NCI-H146 (cell line): ENCODE measurements at places on chromosomes 16 and 17.

DNA sequence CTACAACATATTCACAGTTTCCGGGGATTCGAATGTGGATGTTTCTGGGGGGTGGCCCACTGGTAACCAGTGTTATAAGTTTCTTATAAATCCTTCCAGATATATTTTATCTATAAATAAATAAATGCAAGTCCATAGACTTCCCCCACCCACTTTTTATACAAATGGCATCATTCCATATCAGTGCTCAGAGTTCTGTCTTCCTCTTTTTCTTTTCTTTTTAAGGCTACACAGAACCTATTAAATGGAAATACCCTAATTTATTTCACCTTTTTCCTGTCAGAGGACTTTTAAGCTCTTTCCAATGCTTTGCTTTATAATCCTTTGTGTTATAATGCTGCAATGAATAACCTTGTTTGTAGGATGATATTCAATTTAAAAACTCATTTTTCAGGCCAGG lies 3.8 kb downstream of the LGALS9 start:
- DNase-seq: no peak

DNA sequence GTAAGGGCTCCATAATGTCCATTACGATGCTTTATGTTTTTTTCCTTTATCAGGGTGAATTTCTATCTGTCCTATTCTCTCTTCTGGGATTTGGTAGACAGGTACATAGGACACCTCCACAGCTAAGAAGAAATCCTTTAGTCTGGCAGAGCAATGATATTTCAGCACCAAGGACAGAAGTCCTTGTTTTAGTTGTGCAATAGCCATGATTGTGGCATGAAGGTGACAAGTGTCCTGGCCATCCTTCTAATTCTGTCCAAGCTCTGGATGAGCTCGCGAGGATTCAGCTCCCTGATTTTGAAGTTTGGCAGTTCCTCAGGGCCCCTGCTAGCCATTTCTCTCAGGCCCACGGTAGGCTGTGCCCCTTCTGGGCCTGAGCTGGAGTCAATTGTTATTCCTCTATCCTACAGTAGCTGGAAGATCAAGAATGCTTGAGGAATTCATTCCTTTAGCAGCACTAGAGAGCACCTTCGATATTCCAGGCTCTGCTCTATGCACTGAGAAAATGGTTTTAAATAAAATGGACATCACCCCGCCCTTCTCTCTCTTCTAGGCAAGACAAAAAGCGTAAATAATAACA lies 320.8 kb downstream of the XYLT1 start:
- no peak for DNase-seq

GRCh38 chr16:16004314-16004749 lies 54.9 kb downstream of the ABCC1 start:
- no peak for DNase-seq

DNA sequence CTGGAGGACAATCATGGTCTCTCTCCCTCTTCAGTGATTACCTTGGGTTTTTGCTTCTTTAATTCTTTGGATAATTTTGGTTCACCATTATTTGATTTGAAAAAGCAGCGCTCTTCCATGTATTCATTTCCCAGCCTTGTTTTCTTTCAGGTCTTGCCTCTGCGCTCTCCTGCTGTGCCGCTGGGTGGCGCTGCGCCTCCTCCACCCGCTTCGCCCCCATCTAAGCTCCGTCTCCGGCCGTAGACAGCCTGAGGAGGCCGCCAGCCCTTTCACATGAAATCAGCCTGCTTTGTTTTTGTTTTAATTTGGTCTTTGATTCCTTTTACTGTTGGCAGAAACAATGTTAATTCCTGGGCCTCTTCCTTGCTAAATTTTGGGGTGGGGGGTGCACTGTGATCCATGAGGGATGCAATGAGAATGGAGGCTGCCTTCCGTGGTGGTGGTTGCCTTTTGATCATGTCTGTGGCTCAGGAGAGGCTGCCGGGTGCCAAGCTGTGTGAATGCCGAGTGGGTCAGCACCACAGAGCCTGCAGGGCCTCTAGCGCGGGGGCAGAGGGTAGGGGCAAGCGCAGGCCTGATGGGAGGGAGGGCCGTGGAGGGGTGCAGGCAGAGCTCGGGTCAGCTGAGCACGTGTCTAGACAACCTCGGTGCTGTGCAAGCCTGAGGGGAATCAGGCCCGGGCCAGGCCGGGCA lies 64.1 kb downstream of the PLD6 start:
- DNase-seq: no peak

DNA sequence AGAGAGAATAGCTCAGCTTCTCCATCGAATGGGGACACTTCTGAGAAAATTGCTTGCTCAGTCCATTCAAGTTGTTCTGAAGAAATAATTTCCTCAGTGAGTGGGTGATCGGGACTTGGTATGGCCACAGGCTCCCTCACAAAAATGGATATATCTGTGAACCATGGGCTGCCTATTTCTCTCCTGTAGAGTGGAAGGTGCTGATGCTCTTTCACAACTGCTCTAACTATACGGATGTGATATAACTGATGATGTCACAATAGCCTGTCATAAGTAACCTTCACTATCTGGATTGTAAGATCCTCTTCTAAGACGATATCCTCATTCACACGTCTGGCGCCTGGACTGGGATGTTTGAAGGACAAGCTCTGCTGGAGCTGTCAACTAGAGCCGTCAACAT lies 4.7 kb upstream of the CCL18 start:
- DNase-seq: no peak

DNA sequence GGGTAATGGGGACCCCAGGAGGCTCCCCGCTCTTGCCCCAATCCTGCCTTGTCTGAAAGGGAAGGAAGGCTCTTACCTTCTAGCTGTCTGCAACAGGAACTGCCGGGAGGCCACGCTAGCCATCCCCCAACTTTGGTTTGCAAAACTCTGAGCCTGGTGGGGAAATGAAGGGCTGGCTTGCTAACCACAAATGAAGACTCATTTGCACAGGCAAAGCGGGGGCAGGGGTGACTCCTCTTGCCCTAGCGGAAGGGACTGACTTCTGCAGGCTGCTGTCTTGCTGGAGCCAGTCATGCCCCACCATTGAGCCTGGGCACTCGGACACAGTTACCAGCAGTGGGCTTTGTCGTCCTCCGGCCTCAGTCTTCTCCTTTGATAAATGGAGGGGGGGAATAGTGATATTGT lies 52.6 kb downstream of the PLCG2 start:
- DNase-seq: no peak

GRCh38 chr17:65750631-65751115 lies 189.2 kb upstream of the AXIN2 start:
- peak; percentile 38 for DNase-seq

- no peak for DNase-seq
These were observed 1.6 kb downstream of the SIRT7 start for GRCh38 chr17:81916234-81917001.

- DNase-seq: no peak
These were observed 46.2 kb downstream of the MYH3 start for GRCh38 chr17:10610884-10611283.

GRCh38 chr16:53534206-53534605 lies 31.2 kb upstream of the AKTIP start:
- DNase-seq: no peak

DNA sequence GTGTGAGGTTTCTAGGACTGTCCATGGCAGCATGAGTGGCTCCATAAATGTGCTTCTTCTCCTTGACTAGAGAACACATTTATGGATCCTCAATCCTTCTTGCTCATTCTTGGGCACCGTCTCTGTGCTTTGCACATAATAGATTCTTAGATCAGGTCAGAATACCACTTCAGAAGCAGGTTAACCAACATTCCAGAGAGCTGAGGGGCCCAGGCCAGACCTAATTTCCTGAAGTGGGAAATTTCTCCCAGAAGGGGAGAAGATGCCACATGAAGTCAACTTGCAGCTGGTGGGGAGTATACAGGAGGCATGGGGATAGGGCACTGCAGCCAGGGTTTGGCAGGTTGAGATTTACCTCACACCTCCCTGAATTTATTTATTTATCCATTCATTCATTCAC lies 24.4 kb upstream of the VAT1L start:
- DNase-seq: no peak

DNA sequence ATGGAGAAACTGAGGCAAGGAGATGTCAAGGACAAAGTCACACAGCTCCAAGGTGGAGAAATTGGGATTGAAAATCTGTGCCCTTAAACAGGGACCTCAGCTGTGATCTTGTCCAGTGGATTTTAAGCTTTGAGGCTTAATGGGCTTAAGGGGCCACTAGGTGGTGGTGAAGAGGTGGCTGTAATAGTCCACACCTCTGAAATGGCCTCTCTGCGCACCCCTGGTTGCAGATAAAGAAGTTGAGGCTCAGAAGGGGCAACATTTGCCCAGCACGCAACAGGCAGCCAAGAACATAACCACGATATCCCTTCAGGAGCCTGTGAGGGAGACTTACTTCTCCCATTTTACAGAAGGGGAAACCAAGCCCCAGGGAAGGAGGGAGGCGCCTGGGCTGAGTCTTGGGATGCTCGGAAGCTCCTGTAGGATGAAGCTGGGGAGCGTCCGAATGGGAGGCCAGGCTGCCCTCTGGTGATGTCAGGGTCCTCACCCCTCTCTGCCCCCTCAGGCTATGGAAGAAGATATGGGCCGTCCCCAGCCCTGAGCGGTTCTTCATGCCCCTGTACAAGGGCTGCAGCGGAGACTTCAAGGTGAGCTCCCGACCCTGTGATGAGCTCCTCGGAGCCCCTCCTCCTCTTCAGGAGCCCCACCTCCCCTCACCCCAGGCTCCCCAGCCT lies 43.7 kb downstream of the IL21R start:
- DNase-seq: no peak

GRCh38 chr16:63461248-63461841 lies 1425.1 kb upstream of the CDH8 start:
- DNase-seq: peak; percentile 65

DNA sequence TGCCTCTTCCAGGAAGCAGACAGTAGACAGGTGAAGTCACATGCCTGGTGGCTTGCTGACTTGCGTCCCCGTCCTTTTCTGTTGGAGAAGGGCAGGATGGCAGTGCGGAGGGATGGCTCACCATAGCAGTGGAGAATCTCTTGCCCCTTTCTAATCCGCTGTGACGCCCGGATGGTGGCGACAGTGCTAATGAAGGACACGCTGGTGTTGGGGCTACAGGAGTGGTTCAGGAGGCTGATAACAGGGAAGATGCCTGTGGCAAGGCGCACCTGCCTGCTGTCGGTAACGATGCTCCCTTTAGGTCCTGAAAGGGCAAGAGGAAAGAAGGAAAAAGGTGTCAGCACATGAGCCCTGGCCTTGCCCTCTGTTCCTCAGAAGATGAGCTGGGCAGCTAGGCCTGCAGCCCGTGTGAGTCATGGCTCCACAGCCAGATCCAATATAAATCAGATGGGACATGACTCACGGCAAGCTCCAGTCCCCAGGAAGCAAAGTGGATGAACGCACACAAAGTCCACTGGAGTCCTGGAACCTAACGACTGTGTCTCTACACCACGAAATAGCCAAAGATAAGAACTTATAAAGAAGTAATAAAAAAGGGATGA lies 25.5 kb downstream of the SERPINF1 start:
- no peak for DNase-seq

- no peak for DNase-seq
These were observed 2.6 kb downstream of the ERI2 start for GRCh38 chr16:20803561-20804214.

DNA sequence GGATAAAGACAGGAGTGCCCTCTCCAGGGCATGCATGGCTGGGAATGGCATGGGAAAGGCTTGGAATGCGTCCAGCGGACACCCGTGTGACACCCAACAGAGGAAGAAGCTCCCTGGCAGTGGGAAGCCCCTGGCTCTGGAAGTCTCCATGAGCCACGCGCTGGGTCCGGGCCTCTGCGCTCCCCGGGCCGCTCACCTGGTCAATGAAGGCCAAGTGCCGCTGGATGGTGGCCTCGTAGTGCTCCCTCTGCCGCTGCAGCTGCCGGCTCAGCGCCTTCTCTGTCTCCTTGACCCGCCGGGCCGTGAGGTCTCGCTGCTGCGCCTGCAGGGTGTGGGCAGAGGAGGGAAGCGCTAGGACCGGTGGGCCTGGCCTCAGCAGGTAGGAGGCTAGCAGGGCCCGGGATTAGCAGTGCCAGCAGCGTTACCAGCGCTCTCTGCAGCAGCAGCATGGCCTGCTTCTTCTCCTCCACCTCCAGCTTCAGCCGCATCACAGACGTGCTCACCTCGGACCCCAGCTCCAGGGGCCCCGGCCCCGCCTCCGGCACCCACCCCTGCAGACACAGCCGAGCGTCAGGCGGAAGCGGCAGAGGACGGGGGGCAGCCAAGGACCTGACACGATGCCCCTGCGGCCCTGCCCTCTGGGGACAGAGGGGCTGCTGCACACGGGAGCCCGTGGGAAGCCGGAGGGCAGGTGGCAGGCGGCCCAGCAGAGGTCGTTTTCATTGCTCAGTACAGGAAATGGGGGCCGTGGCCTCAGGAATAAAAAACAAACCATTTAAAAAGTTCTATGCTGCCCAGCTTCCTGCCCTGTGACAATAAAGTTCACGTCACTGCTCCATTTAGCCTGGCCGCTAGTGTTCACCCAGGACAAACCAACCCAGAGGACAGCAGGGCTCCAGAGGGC lies 26.0 kb downstream of the CEP131 start:
- no peak for DNase-seq

- DNase-seq: no peak
These were observed 6.2 kb downstream of the MPP2 start for GRCh38 chr17:43900858-43901754.

GRCh38 chr17:68462381-68463210 lies 5.3 kb upstream of the WIPI1 start:
- peak; percentile 85 for DNase-seq

GRCh38 chr17:48259694-48260291 lies 152.2 kb downstream of the SNX11 start:
- DNase-seq: peak; percentile 79

GRCh38 chr16:63787014-63787413 lies 1334.8 kb downstream of the CDH11 start:
- DNase-seq: no peak

GRCh38 chr17:60887614-60888028 lies 210.0 kb downstream of the BCAS3 start:
- DNase-seq: no peak

- no peak for DNase-seq
These were observed 13.4 kb upstream of the CRISPLD2 start for GRCh38 chr16:84806256-84806889.

DNA sequence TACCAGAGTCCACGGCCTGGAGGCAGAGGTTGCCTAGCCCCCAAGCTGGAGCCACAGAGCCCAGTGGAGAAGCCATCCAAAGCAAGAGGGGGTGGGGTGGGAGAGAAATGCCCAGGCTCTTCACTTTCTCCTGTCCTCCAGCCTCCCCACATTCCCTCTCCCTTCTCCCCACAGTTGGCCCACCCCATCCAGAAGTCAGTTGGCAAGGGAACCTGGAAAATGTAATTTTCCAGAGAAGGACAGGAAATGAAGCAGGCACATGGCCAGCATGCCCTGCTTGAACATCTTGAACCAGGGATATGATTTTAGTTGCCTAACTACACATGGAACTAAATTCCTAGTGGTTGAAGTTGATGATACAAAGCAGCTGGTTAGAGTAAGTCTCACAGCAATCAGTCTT lies 73.3 kb upstream of the IRX6 start:
- DNase-seq: no peak

- DNase-seq: no peak
These were observed 250.4 kb upstream of the PMFBP1 start for GRCh38 chr16:72422308-72422897.

DNA sequence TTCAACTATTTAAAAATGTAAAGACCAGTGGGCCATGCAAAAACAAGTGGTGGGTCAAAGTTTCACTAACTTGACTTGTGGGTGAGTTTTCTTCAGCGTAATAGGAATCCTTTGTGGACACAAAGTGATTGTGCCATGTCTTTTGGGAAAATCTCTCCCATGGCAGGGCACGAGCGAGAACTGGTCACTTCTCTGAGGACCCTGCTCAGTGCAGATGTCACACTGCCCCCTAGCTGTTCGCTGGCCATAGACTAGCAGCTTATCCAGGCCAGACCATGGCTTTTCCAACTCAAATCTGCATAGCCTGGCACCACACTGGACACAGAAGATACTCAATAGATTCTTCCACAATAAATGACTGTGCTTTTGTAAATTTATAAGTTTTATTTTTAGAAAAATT lies 306.0 kb upstream of the CCL2 start:
- DNase-seq: no peak
